ENCODE measurements at places on chromosomes 12 and 14.

GRCh38 chr12:131452444-131452860 lies 258.4 kb upstream of the SFSWAP start:
- DNase-seq = no peak

GRCh38 chr12:107291018-107291417 lies 197.7 kb upstream of the CRY1 start:
- DNase-seq = no peak

- no peak for DNase-seq
These were observed 611.8 kb downstream of the ETNK1 start for GRCh38 chr12:23236811-23237210.

GRCh38 chr12:107400686-107401447 lies 284.7 kb upstream of the PWP1 start:
- peak; percentile 97 for DNase-seq

GRCh38 chr14:68733086-68733914 lies 59.6 kb downstream of the ZFP36L1 start:
- no peak for DNase-seq

DNA sequence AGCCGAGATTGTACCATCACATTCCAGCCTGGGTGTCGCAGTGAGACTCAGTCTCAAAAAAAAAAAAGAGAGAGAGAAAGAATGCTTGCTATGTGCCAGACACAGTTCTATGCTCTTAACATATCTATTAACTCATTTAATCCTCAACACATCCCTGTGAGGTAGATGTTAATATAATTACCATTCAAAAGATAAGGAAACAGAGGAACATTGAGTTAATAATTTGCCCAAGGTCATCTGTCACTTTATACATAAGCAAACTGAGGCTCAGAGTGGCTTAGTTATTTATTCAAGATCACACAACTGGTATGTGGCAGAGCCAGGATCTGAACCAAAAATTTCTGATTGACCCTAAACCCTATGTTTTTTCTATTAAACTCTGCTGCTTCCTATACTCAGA lies 116.1 kb upstream of the BCAT1 start:
- DNase-seq = no peak

GRCh38 chr12:88691811-88692210 lies 111.5 kb upstream of the KITLG start:
- no peak for DNase-seq

- DNase-seq = peak; percentile 27
These were observed 276.1 kb upstream of the LMO3 start for GRCh38 chr12:16881986-16882570.

- DNase-seq = no peak
These were observed 253.4 kb upstream of the LRIG3 start for GRCh38 chr12:59173695-59174094.

DNA sequence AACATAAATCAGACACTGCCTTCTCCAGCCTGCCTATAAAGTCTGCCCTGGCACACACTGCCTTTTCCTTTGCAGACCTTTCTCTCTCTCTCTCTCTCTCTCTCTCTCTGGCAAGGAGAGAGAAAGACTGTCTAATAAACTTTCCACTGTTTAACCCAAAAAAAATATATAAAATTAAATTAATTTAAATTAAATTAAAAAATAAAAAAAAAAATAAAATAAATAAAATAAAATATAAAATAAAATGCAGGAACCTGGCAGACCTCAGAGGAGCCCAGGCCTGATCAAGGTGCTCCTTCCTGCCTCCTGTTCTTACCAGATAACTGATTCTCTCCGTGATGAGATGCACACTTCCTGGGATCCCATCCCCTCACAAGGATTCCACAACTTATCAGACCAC lies 103.9 kb upstream of the VASH1 start:
- no peak for DNase-seq

DNA sequence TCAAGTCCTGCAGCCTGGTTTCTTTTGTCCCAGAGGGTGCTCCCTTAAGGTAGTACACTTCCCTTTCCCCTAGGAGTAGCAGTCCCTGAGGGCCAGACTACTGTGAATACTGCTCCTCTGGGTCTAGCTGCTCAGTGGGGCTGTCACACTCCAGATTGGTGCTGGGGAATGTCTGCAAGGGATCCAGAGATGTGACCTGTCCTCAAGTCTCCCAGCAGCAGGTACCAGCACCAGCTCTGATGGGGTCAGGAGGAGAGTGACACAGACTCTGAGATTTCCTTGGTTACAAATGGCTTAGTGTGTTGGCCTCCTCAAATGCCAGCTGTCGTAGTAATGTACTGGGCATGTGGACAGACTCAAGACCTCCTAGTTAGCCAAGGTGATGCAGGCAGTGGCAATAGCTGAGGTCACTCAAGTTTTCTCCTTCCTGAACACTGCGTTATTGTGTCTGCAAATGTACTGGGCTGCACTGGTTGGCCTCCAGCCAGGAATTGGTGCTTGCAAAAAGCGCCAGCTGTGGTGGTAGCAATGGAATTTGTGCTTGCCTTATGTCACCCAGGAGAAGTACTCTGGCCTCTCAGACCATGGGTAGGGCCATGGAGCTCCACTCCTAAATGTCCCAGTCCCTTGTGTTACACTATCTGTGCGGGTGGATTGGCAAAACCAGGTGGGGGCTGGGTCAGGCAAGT lies 36.4 kb upstream of the AEBP2 start:
- peak; percentile 60 for DNase-seq

- no peak for DNase-seq
These were observed 189.0 kb upstream of the AMIGO2 start for GRCh38 chr12:47268501-47269454.

DNA sequence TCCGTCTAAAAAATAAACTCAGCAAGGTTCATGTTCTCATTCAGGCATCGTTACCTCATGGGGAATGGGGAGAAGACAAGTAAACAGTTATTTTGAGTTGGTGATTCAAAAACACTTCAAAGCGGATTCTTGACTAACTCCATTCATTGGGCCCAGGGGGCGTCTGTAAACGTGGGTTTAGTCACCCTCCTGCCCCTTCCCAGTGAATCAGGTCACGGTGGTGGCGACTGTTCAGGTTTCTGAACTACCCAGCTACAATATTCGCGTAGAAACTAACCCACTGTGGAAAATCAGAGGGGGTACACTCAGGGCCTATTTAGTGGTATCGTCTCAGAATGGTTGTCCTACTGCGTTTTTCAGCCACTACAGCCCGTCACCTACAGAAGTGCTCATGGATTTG lies 15.2 kb downstream of the OR6S1 start:
- no peak for DNase-seq

DNA sequence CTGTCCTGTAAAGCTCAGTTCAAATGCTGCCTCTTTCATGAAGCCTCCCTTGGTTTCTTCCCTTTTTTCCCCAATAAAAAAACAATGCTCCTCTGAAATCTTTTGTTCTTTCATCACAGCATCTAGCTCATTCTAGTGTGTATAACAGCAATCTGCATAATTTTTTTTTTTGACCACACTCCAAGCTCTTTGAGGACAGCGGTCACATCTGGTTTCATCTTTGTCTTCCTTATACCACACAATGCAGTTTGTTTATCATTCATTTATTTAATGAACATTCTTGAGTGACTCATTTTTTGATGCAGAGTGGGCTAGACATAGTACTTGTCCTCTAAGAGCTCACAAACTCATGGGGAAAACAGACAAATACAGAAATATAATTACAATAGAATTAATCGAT lies 7.3 kb downstream of the GNG2 start:
- DNase-seq = peak; percentile 51

DNA sequence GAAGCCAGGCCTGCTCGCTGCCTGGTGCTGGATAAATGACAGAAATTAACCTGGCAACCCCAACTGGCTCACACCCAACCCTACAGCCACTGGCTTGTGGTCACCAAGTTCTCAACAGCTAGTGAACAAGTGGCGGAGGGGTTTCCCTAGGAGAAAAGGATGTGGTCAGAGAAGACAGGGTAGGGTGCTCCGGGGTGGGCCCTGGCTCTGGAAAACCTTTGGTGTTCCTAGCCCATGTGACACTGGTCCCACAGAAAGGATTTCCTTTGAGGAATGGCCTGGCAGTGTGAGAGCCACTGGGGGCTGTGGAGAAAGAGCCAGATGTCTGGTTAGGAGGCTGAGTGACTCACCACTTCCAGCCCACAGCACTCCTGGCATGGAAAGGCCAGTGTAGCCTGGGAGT lies 8.7 kb downstream of the SYNE3 start:
- DNase-seq = peak; percentile 54

DNA sequence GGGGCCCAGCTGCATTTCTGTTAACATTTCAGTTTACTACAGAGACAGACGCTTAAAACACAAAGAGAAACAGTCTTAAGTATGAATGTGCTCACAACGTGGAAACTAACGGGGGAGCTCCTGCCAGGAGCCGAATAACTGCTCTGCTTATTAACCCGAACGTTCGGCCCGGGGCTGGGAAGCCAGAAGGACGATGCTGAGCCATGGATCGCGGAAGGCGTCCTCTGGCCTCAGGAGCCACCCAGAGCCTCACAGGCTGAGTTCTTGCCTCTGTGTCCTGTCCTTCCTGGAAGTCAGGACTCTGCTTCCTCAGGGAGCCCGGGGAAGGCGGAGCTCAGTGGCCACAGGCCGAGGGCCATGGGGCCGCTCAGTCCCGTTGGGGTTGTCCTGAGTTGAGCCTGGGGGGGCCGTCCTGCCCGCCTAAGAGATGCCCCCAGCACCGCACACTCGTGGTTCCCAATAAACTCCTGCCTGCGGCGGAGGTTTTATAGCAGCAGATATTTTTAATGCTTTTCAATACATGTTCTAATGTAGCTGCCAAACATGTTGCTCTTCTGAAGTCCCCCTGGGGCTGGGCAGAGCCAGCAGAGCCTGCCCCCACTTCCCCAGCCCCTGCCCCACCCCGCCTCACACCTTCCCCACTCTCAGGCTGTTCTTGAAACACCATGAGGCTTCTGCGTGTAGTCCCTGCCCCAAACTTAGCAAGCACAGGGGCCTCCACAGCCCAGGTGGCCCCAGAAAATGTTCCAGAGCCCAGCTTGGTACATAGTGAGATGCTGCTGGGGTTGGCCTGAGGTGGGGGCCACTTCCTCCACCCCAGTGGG lies 3.4 kb upstream of the TEX22 start:
- no peak for DNase-seq

GRCh38 chr12:110312581-110313360 lies 31.7 kb downstream of the ATP2A2 start:
- no peak for DNase-seq

GRCh38 chr12:39503439-39503838 lies 60.5 kb upstream of the KIF21A start:
- DNase-seq = no peak

- DNase-seq = no peak
These were observed 6.8 kb downstream of the SIX6 start for GRCh38 chr14:60515511-60516289.

DNA sequence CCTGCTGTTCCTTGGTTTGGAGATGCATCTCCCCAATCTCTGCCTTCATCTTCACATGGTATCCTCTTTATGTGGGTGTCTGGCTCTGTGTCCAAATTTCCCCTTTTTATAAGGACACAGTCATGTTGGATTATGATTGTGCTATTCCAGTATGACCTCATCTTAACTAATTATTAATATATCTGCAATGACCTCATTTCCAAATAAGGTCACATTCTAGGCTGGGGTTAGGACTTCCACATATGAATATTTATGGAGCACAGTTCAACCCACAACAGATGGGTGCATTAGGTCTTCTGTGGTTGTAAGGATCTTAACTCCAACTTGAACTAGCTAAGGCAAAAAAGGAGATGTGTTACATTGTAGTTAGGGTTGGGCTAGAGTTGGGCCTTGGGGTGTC lies 69.4 kb downstream of the ADCK1 start:
- DNase-seq = no peak

DNA sequence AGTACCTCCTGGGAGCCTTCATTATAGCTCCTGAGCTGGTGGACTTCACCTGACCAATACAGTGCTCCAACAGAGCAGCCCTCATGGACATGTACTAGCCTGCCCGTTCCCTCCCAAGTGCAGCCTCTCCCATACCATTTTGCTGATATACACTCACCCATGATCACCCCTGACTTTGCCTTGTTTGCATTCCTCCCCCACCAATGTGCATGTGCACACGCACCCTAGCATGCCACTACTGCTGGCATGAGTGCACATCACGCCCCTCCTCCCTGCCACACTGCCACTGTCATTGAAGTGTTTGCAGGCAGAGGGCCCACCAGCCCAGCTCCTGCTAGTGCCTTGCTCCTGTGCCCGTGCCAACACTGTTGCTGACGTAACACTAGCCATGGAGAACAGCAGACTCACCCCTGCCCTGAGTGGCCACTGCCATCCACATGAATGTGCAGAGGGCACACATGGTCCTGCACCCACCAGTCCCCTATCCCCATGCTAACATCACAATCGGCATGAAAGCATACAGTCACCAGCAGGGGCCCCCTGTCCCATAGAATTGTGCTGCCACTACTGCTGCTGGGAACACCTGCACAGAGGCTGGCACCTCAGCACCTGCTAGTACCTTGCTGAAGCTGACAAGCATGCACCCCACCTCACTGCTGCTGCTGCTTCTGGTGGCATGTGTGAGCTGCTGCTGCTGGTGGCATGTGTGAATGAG lies 110.3 kb downstream of the SINHCAF start:
- peak; percentile 97 for DNase-seq

DNA sequence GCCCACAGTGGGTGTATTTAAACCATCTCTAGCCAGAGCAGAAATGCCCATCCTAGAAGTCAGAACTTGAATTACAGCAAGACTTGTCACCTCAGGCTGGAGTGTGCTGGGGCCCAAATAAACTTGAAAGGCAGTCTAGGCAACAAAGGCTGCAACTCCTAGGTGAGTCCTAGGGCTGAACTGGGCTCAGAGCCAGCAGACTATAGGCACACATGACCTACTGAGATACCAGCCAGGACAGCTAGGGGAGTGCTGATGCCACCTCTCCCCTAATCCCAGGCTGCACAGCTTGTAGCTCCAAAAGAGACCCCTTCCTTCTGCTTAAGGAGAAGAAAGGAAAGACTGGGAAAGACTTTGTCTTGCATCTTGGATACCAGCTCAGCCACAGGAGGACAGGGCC lies 106.0 kb downstream of the TXNDC16 start:
- peak; percentile 33 for DNase-seq

GRCh38 chr12:99700032-99700431 lies 52.5 kb downstream of the GARIN6 start:
- no peak for DNase-seq

DNA sequence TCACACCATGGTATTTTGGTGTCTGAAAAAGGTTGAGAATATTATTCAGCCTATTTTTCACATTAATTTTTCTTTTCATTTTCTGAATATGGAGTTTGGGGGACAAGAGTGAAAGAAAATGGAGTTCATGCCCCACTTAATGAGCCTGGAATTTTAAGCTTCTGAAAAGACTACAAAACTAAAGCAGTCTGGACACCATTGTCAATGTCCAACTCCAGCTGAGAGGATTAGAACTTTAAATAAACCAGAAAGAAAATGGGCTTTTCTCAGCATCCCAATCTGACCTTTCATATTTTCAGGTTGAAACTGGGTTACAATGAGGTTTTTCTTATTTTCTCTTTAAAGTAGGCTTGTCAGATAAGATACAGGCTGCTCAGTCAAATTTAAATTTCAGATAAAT lies 207.7 kb downstream of the SLC6A15 start:
- peak; percentile 40 for DNase-seq

GRCh38 chr12:132838410-132839080 lies 9.9 kb upstream of the GOLGA3 start:
- no peak for DNase-seq

GRCh38 chr12:7591531-7591930 lies 74.2 kb downstream of the APOBEC1 start:
- DNase-seq = no peak
